ENCODE measurements at places on chromosomes 4 and X.

DNA sequence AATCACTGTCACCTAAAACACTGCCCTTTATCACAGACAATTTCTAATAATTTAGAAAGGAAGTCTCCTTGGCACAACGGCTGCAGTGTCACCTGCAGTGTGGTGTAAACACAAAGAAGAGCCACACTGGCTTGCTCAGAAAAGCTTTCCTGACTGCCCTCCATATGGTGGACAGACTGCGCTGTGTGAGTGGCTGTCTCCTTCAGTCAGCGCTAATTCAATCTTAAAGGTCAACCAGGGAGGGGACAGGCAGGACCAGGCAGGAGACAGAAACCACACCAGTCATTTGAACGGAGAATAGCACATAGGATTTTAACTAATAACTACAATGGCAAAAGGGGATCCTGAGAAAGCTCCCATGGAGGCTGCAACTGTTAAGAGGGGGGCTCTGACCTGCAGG, 132.1 kb downstream of the NSUN7 start:
- no peak for DNase-seq

DNA sequence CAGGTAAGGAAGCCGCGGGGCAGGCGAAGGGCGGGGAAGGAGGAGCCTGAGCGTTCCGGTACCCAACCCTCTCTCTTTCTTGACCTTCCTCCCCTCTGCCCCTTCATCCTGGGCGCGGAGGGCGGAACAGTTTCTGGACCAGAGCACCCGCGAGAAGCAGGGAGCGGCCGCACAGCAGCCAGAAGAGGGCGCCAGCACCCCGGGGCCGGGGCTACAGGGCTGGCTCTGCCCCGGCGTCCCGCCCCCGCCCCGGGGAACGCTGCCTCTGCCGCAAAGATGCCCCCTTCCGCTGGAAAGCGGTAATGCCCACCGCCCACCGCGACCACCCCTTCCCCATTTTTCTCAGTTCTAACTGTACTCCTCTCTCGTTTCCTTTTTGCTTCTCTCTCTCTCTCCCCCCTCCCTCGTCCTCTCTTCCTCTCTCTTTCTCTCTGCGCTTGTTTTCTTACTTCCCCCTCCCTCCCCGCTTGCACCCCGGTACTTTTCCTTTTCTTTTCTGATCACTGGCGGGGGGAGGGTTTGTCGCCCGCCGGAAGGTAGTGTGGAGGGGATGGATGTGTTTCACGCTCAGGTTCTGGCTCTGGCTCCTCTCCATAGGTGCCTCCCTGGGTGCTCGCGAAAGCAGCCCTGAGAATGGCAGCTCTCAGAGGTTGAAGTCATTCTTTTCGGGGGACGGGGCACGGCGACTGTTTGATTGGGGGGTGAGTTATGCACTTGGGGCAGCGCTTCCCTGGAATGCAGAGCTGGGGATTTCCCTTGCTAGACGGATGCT, 13.1 kb upstream of the PRDM8 start:
- peak; percentile 70 for DNase-seq

GRCh38 chrX:11881485-11882170, 123.6 kb downstream of the MSL3 start:
- DNase-seq = no peak

DNA sequence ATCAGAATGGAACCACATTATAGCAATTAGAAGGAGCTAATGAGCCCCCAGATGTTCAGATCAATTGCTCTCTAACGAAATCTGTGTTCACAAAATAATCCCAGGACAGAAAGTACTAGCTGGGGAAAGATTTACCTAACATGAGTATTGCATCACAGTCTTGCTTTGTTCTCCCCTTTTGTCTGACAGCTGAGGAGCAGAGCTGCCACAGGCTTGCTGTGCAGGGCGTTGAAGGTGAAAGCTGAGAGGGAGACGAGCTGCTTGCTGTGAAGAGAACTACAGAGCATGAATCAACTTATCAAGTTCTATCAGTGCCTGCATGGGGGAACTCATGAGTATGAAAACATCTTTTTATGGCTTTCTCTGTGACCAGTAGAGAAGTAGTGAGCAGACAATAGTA, 441.2 kb downstream of the CENPC start:
- no peak for DNase-seq

- DNase-seq = no peak
These were observed 7.9 kb downstream of the RAB33A start for GRCh38 chrX:130179579-130180215.

- no peak for DNase-seq
These were observed 118.2 kb downstream of the GPR143 start for GRCh38 chrX:9647431-9647830.

GRCh38 chr4:96205143-96205936, 365.4 kb downstream of the PDHA2 start:
- DNase-seq = no peak

DNA sequence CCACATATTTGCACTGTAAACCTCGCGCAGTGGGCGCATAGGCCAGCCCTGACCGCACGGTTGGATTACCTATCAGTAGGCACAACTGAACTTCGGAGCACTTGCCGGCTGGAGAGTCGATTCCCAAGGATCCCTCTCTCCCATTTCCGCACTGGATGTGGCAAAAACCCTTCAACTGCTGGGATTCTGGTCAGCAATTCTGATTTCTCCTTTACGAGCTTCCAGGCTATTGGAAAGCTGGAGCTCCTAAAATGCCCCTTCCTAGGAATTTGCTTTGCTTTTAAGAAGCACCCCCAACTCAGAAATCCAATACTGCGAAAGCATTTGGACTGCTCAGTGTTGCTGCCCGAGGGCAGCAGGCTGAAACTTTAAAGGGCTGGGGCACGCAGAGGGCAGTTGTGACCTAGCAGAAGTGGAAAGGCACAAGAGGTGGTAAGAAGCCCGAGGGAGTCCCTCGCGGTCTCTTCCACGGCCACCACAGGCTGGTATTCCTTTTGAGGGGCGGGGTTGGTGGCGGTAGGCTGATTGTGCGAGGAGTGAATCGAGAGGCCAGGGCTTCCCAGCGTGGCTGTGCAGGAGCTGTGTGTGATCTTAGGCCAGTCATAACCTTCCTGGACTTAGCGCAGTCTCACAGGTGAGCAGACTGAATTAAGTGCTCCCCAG, 1.6 kb downstream of the ZAR1 start:
- DNase-seq = no peak

DNA sequence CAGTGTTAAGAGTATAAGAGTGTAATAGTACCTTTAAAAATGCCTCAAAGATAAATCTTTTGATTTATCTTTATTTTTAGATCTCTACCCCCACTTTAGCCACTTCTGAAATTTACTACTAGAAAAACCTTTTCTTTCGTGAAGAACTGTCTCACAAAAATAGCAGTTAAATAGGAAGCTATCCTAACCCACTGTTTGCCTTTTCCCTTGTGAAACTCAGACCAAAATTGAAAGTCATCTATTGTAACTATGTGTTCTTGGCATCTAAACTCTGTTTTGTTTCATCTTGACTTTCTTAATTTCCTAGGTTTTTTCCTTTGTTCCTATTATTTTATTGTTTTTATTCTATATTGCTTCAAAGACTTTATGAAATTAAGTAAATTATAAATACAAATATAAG, 7.8 kb upstream of the TMEM144 start:
- DNase-seq = no peak

DNA sequence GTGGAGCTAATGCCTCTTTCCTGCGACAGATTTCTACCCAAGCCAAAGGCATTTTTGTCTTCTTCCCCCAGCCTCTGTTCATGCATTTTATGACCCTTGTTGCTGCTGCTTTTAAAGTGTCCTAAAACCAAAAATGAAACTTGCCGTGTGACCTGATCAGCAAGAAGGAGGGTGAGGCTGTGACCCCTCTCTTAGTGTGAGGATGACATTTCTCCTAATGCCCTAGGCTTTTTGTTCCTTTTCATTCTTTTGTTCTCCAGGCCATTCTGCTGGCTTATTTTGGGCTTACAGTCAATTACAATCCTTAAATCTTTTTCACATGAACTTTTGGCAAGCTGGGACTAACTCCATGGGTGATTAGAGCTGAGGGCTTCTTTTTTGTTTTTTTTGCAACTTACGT, 34.4 kb downstream of the PTTG2 start:
- DNase-seq = no peak

DNA sequence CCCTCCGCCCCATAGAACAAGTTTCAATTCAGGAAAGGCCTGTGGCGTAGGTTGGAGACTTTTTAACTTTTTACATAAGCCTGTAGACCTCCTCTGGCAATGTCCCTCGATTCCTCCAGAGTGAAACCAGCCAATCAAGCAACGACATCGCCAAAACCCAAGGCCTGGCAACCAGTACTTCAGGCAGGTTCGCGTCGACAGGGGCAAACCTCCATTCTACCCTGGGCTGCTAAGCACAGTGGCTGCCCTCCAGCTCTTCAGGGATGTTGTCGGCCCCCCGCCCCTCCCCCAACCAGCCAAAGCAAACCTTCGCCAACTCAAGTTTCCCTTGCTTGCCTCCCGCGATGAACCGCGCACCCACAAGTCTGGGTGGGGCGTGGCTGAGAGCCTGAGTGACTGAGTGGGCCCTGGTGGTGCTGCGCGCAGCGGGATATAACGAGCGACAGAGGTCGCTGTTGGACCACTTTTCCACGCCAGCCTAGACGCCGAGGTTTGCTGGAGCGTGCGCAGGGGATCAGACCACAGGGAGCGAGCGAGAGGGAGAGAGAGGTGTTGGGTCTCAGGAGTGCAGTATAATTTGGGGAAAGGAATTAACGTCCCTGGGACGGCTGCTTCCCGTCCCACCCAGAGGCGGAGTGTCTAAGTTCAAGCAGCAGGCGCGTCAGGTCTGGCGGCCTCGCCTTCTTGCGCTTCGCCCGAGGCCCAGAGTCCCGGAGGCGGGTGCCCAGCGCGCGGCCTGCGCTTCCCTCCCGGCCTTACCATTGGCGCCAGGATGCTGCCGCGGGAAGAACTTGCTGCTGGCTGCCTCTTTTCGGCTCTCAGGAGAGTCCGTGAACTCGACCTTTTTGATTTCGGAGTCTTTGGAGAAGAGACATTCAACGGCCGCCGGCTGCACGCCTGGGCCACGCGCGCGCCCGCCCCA, 9.0 kb upstream of the PITX2 start:
- no peak for DNase-seq

DNA sequence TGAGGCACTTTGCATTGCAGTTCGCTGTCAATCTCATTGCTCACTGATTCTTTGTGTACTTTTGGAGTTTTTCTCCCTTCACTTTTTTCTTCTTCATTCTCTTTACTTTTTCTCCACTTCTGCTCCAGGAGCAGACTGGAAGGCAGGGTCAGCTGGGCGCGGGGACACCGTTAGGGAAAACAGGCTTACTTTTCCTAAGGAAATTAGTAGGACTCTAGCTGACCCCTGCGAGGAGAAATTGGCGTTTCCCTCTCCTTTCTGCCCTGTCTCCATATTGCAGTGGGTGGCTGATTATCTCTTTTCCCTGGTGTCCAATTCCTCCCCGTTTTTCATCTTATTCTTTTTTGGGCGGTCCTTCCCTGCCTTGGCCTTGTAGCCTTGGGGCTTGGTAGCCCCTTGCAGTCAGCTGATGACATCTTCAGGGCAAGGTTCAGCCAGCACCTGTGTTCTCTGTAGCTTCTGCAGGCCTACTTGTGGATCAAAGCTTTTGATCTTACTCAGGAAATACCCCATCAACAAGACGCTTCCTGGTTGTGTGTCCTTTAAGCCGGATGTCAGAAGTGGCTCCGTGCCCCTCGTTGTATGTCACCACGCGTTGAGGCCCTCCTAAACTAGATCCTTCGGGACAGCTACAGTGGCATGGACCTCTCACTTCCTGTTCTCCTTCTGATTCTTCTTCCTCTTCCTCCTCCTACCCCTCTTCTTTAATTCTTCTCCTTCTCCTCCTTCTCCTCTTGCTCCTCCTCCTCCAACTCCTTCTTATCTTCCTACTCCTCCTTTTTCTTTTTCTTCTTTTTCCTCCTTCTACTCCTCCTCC, 36.1 kb downstream of the NBDY start:
- DNase-seq = no peak

GRCh38 chr4:173386751-173387150, 12.2 kb downstream of the SCRG1 start:
- no peak for DNase-seq

GRCh38 chr4:119854364-119854763, 212.3 kb downstream of the MAD2L1 start:
- no peak for DNase-seq

GRCh38 chr4:3413675-3414420, 27.9 kb upstream of the HGFAC start:
- DNase-seq = no peak

DNA sequence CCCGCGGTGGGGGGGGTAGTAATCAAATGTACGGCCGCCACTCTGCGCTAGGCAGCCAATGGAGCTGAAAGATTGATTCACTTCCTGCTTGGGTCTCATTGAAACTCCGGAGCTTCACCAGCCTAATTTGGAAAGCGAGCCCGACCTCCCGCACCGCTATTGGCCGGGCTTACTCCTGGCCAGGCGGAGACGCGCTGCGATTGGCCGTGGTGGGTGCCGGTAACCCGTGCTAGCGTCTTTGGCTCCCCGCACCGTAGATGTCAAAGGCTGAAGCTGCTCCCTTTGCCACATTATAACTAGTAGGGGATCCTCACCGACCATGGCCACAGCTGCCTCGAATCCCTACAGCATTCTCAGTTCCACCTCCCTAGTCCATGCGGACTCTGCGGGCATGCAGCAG, at the start of gene POU3F4:
Gene POU3F4, plus strand, starts transcription at position 285 of the 400 bp plus-strand sequence. Its CDS starts 35 bp downstream, at position 320.
- DNase-seq = no peak

DNA sequence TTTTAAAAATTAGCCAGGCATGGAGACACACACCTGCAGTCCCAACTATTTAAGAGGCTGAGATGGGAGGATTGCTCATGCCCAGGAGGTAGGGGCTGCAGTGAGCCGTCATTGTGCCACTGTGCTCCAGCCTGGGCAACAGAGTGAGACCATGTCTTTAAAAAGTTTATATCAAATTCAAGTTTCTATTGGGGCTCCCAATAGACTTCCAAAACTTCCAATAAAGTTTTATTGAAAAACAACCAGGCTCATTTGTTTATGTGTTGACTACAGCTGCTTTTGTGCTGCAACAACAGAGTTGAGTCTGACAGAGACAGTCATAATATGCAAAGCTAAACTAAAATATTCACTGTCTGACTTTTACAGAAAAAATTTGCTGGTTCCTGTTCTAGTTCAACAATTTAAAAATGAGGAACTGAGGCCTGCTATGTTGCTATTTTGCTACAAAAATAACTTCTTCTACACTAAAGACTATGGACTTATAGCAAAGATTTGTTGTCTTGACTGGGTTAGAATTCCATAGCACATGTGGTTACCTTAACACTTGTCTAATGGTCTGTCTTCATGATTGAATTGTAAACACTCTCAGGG, 63.3 kb upstream of the RELL1 start:
- DNase-seq = no peak

DNA sequence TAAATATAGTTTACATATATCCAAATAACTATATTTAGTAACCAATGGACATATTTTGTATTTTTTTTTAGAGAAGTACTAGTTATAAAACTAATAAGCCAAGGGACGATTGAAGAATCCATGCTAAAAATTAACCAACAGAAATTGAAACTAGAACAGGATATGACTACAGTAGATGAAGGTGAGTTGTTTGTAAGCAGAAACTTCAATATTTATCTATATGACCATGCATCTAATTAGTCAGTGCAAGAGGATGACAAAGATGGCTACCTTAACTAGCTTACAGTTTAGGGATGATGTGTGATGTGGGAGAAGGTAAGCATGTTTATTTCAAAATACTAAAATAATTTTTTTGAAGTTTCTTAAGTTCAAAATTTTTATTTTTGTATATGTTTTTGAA, 57.7 kb downstream of the HPGDS start:
- no peak for DNase-seq
